Mucosa of gallbladder (tissue), 1 donor: ENCODE measurements at places on chromosomes 1 and 21.

GRCh38 chr1:12358499-12358898, 128.7 kb downstream of the VPS13D start:
- no peak for DNase-seq

DNA sequence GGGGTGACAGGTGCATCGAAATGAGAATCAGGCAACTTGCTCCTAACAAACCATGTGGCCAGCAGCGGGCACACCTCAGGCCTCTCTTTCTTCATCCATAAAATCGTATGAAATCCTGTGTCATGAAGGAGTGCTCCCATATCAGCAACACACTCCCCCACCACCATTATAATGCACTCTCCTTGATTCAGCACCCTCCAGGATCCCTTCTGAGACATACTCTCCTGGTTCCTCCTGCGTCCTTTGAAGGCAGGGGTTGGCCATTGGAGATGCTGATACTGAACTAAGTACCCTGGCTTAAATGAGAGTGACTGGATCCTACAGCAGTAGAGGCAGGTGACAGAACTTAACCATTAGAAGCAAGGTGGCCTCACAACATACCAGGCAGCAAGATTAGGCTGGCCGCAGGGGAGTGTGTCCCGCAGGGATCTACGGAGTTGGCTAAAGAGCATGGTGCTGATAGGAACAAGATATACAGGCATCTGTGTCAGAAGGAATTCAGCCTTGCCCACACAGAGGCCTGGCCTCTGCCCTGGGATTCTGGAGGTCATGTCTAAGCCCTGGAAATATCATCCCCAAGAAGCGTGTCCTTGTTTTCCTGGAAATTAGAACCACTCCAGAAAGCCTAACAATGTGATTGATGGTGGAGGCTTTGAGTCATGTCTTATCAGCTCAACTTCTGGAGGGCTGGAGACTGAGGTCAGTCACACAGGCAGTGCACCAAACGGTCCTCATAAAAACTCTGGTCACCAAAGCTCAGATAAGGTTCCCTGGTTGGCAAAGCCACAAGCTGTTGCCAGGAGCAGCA, 16.8 kb downstream of the S100A7A start:
- no peak for DNase-seq

GRCh38 chr1:10782491-10783244, 13.8 kb downstream of the CASZ1 start:
- no peak for DNase-seq

DNA sequence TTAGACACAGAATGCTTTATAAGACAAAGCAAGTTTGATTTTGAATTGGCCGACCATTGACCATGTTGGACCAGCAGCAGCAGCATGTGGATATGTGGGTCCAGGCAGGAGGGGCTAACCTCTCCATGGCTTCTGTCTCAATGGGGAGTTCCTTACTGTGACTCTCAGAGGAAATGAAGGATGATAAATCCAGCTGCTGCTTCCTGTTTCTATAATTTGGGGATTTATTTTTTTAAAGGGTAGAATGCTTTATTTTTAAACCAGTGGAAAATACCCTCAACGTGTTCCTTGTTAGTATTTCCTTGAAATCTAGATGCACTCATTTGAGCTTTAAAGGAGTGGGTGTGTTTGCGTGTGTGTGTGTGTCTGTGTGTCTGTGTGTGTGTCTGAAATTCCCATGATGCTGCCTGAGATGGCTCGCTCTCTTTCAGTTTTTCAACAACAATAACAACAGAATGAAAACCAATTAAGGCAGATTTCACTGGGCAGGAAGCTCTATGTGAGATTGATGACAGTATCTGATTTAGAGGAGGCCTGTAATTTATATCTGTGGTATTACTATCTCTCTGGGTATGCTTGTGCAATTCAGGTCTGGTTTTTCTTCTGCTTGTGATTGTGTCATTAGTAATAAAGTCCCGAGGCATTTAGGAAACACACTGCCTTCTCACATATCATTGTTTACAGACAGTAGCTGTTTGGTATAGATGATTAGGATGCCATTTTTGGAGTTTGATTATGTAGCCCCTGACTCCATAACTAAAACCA, 86.1 kb upstream of the ZNF326 start:
- no peak for DNase-seq

DNA sequence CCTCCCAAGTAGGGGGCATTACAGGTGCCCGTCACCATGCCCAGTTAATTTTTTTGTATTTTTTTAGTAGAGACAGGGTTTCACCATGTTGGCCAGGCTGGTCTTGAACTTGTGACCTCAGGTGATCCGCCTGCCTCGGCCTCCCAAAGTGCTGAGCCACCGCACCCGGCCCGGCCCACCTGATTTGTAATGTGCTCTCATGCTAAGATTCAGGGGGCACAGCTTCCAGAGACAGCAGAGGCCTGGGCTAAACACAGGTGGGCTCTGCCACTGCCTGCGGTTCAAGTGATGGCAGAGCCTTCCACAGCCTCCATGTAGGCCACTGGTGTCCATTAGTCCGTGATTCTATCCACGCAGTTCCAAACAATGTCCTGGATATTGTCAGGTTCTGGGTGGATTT, 98.4 kb downstream of the PDE9A start:
- DNase-seq: no peak
